ENCODE measurements at places on chromosomes 3 and 15.

- DNase-seq: no peak
Measured at GRCh38 chr3:42070524-42070923, 20.6 kb upstream of the TRAK1 start.

DNA sequence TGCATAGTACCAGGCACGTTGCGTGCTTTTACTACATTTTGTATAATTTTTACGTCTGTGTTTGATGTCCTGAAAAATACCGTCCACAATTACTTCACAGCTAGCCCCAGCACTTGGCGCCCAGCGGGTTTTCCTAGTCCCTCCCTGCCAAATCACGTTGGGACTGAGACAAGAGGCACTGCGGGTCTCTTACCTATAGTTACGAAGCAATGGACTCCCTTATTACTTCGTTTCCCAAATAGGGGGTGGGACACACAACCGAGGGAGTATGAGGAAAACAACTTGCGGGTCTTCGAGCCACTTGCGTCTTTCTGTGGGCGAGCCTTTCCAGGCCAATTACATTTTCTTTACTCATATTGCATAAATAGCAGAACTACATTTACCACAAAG lies 620 bp upstream of the CMSS1 start:
- DNase-seq: no peak

DNA sequence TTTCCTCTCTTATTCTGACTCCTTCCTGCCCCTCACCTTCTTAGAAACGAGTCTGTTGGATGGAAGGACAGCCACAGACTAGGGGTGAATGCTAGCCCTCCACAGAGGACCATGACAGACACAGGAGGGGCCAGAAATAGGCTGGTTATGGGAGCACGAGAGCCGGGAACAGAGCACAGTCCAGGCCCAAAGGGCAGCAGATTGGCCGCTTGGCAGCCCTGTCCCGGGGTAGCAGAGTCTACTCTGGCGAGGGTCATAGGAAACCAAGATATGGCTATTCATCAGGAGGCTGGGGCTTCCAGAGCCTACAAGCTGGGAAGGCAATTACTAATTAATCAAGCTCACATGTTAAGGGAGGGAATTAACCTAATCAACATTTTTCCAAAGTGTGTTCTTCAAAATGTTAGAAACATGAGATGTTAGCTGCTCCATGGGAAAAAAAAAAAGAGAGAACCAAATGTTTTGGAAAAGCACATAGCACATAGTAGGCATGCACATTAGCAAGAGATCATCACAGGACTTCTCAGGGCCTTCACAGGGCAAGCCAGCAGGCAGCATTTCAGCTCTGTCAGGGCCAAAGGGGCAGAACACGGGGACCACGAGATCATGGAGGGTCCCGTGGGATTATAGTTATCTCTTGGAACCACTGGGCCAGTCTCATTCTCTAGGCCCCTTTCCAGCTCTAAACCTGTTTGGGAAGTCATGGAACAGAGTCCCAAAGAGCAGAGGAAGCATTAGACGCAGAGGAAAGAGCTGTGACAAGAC lies 13.3 kb downstream of the SEMA3G start:
- no peak for DNase-seq

- DNase-seq: peak; percentile 20
Measured at GRCh38 chr3:58307639-58308215, 1.4 kb downstream of the HTD2 start.

GRCh38 chr3:167940241-167940640 lies 155.5 kb downstream of the GOLIM4 start:
- no peak for DNase-seq

GRCh38 chr3:155024006-155024638 lies 56.0 kb upstream of the MME start:
- DNase-seq: no peak
